Caco-2 (cell line): ENCODE measurements at places on chromosomes 2 and 18. TPM values are rescaled to one million over a fixed set of nuclear protein-coding genes. Genes with fewer than 3 reads are reported as not detected.

The MC5R gene
- total RNA-seq = not detected in 2 replicates

The CACNB4 gene
- 1.00 and 1.0 TPM in 2 replicates for total RNA-seq

The SIGLEC15 gene
- total RNA-seq = not detected in 2 replicates

The LYG2 gene
- total RNA-seq = not detected in 2 replicates

The CCT7 gene
- 450 and 505 TPM in 2 replicates for total RNA-seq

The ELAC1 gene
- 4.8 and 5.3 TPM in 2 replicates for total RNA-seq

The CNTNAP5 gene
- total RNA-seq = 0.07 and 0.14 TPM in 2 replicates

GRCh38 chr2:109185338-109185737 lies 56.3 kb downstream of the SH3RF3 start:
- no peaks in the 10 kb centered on the region for H3K4me1 ChIP-seq
- no peak overlapping the region for H3K4me3 ChIP-seq
- H3K36me3 ChIP-seq = no peaks in the 10 kb centered on the region

- no peak overlapping the region for H3K27ac ChIP-seq
- H3K36me3 ChIP-seq = no peaks in the 10 kb centered on the region
- H3K27me3 ChIP-seq = no peaks in the 10 kb centered on the region
- H3K4me3 ChIP-seq = no peak overlapping the region
- no peaks in the 10 kb centered on the region for H3K4me1 ChIP-seq
- DNase-seq = peak; percentile 17
These were observed 47.6 kb upstream of the SH3RF3 start for GRCh38 chr2:109081374-109081773.

- H3K27me3 ChIP-seq = no peaks in the 10 kb centered on the region
- H3K4me1 ChIP-seq = no peaks in the 10 kb centered on the region
- no peak overlapping the region for H3K4me3 ChIP-seq
- H3K27ac ChIP-seq = no peak overlapping the region
These were observed 108.9 kb downstream of the MGAT5 start for GRCh38 chr2:134362740-134363139.

DNA sequence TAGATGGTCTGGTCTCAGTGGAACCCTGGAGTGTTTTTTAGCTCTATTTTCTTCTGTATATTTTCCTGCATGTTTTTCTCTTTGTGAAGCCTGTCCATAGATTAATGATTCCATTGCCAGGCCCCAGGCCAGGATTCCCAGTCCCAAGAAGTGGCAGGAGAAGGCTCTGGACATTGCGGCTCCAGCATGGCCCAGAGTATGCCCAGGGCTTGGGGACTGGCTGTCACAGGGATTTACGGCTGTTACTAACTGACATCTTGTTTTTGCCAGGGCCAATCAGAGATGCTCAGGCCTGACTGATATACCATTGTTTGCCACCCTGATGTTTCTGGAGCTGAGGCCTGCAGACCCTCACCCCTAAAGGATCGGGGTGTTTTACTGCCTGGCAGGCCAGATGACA lies 59.0 kb downstream of the PRKCE start:
- H3K36me3 ChIP-seq = no peaks in the 10 kb centered on the region
- H3K4me3 ChIP-seq = no peak overlapping the region
- no peaks in the 10 kb centered on the region for H3K4me1 ChIP-seq
- DNase-seq = no peak
- H3K27me3 ChIP-seq = peaks cover 3% of the 10 kb centered on the region
- H3K27ac ChIP-seq = no peak overlapping the region

GRCh38 chr2:199818026-199818425 lies 33.0 kb downstream of the FTCDNL1 start:
- H3K4me1 ChIP-seq = no peaks in the 10 kb centered on the region
- no peak overlapping the region for H3K4me3 ChIP-seq
- H3K36me3 ChIP-seq = no peaks in the 10 kb centered on the region
- H3K27me3 ChIP-seq = no peaks in the 10 kb centered on the region
- H3K27ac ChIP-seq = no peak overlapping the region

DNA sequence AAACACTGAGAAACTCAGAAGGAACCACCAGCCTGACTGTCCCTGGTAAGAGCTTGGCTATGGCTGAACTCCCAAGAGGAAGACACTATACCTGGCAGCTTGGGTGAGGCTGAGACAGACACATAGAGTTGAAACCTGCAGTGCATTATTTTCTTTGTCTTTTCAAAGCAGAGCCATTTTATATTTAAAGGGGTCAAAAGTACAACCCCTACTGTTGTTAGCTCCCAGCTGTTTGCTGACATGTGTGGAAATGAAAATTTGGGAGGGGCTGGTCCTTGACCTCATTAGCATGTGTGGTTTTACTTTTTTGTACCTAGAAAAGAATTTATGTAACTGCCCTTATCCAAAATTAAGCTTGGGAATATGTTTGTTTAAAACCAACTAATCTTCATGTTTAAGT lies 309.0 kb downstream of the RPRM start:
- no peaks in the 10 kb centered on the region for H3K27me3 ChIP-seq
- no peaks in the 10 kb centered on the region for H3K4me1 ChIP-seq
- no peak overlapping the region for H3K4me3 ChIP-seq
- H3K36me3 ChIP-seq = no peaks in the 10 kb centered on the region

- no peaks in the 10 kb centered on the region for H3K27me3 ChIP-seq
- H3K4me3 ChIP-seq = no peak overlapping the region
- H3K4me1 ChIP-seq = peaks cover 6% of the 10 kb centered on the region
- DNase-seq = no peak
- no peaks in the 10 kb centered on the region for H3K36me3 ChIP-seq
- no peak overlapping the region for H3K27ac ChIP-seq
These were observed 4.4 kb downstream of the C2orf92 start for GRCh38 chr2:97673915-97674283.

- no peak for DNase-seq
- no peak overlapping the region for H3K4me3 ChIP-seq
- H3K27ac ChIP-seq = no peak overlapping the region
- no peaks in the 10 kb centered on the region for H3K36me3 ChIP-seq
- H3K27me3 ChIP-seq = no peaks in the 10 kb centered on the region
These were observed 468.2 kb downstream of the EPHA4 start for GRCh38 chr2:221103930-221104329.

DNA sequence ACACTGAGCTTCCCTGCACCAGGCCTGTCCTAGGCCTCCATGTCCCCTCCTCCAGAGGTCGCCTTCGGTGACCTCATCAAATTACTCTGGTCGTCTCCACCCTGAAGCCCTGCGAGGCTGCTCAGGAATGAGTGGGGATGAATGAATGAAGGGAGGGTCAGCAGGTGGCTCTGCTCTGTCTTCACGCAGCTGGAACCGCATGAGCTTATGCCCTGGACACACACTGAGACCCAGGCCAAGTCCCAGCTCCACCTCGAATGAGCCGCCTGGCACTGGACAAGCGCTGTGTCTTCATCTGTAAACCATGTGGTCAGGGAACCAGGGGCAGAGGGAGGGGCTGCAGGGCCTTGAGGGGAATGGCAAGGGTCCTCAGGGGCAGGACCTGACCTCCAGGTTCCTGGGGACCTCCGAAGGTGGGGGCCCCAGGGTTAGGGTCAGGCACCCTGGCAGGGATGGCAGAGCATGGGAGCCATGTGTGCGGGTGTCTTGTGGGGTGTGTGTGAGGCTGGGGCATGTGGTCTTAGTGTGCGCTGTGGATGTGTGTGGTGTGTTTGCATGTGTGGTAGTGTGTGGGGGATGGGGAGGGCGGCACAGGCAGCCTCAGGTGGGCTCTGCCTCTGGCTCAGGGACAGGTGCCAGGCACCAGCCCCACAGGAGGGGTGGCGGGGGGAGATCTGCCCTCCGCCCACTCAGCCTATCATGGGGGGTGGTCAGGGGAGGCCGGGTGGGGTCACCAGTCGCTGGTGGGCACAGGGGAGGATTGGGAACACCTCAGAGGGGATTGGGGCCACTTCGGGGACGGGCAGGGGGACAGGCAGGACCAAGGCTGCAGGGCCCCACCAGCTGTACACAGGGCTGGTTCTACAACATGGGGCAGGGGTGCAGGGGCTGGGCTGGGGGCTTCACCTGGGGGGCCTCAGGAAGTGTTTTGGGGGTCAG lies 13.9 kb downstream of the ODC1 start:
- peak overlapping the region; percentile 19 for H3K27ac ChIP-seq
- peaks cover 18% of the 10 kb centered on the region for H3K4me1 ChIP-seq
- DNase-seq = peak; percentile 37
- no peaks in the 10 kb centered on the region; the same call in 1 of the 2 replicates for H3K36me3 ChIP-seq
- H3K27me3 ChIP-seq = no peaks in the 10 kb centered on the region
